ENCODE measurements at places on chromosomes 7 and 10.

GRCh38 chr7:157483971-157484410 is 147.2 kb downstream of the DNAJB6 start:
- DNase-seq = no peak

GRCh38 chr10:35456153-35456720 is 119.9 kb downstream of the CCNY start:
- no peak for DNase-seq

DNA sequence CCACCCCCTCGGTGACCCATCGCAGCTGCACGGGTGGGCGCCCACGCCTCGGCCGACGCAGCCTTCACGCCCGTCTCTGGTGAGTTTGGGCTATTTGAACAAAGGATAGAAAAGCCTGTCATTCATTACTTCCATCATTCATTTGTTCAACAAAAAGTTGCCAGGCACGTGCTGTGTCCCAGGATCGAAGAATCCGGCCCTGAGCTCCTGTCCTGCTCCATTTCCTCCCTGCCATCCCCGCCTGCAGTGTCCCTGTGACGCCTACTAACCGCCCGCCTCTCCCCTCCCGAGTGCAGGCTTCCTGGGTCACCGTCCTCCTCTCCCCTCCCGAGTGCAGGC is 340.1 kb downstream of the WDR37 start:
- no peak for DNase-seq

GRCh38 chr7:36820527-36821170 is 96.4 kb upstream of the AOAH start:
- DNase-seq = no peak

GRCh38 chr10:7297094-7297493 is 113.7 kb downstream of the SFMBT2 start:
- no peak for DNase-seq

DNA sequence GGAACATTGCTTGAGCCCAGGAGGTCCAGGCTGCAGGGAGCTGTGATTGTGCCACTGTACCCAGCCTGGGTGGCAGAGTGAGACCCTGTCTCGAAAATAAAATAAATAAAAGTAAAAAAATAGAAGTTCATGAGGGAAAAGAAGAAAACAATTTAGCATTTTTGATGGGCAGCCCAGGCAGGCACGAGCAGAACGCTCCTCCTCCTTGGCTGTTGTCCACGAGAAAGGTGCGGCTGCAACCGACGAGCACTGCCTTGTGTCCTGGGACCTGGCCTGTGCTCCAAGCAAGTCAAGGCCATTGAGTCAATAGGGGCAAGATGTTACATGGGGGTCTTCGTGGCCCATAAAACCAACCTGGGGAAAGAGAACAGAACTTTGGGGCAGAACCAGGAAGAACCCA is 25.6 kb downstream of the EBF3 start:
- no peak for DNase-seq

- peak; percentile 76 for DNase-seq
Observed at GRCh38 chr10:104300736-104301292, 31.8 kb downstream of the GSTO2 start.

DNA sequence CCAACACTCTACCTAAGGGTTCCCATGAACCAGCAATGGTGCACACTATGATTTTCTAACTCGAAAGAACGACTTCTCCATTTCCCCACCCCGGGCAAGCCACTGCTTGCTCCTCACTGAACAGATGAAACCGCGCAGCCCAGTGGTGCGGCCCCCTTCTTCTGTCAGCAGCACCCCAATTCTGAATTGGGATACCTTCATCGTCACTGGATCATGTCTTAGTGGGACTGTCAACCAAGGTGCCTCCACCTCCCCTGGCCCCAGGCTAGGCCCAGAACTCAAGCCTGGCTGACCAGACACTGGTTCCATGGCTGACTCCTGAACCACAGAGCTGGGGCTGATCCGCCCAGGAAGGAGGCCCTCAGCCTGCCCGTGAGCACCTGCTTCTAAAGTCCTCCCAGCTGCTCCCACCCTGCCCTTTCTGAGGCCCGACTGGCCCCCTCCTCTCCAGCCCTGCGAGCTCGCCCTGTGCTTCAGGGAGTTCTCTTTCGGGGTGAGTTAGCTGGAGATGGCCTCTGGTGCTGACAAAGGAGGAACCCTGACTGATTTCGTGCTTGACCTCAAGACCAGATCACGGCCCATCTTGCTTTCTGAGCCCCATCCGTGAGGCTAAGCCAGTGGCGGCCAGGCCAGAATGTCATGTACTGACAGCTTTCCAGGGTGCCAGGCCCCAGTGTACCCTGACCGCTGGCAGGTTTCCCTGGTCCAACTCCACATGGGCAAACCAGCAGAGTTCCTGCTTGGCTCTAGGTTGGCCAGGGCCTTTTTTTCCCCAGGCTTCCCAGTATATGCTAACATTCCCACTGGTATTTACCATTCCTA is 44.5 kb downstream of the FAM53B start:
- DNase-seq = no peak

DNA sequence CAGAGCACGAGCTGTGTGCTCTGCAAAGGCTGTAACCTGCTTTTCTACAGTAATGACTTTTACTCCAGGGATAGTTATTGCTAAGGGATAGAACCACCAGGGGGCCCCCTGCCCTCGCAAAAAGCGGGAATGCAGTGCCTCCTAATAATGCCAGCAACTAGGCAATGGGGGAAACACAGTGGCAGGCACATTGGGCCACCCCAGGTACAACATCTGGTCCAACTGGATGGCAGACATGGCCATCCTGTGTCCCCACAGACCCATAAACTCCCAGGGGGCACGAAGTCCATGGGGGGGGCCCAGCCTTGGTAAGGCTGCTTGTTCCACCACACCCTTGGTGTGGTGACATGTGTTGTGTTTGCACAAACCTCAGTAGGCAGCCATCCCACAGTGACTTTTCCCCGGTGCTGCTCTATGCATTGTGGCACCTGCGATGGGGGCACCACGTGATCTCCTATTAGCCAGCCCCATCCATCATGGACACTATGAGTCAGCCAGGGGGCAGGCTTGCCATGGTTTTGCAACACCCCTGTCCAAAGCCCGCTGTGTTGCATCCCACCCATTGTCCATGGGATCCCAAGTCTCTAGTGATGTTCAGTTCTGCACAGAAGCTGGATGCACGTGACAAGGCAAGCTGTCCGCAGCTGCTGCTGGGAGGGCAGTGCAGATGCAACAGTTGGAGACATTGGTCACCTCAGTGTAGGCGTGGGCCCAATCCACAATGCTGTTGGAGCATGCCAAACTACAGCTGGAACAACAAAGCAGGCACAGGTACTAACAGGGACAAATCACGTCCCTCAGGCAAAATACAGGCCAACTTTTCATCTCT is 84.0 kb downstream of the ANLN start:
- peak; percentile 82 for DNase-seq

- no peak for DNase-seq
Observed at GRCh38 chr7:92968502-92968901, 132.1 kb upstream of the CDK6 start.

DNA sequence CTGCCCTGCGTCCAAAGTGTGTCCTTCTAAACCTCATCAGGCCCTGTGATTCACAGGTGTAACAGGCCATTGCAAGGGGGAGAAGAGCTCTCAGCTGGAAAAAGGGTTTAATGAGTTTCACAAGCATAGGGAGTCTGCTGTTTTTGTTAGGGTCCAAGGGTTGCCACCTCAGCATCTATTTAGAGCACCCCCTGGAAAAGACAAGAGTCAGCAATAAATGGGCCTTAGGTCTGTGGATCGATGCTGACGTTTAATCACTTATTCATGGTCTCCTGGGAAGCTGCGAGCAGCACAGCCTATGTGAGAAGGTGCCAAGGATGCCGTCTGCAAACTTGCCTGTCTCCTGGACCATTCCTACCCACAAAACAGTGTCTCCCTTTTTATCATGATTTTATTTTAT is 78.4 kb upstream of the BAIAP2L1 start:
- no peak for DNase-seq

GRCh38 chr7:96654630-96655188 is 54.9 kb downstream of the SEM1 start:
- DNase-seq = peak; percentile 23

DNA sequence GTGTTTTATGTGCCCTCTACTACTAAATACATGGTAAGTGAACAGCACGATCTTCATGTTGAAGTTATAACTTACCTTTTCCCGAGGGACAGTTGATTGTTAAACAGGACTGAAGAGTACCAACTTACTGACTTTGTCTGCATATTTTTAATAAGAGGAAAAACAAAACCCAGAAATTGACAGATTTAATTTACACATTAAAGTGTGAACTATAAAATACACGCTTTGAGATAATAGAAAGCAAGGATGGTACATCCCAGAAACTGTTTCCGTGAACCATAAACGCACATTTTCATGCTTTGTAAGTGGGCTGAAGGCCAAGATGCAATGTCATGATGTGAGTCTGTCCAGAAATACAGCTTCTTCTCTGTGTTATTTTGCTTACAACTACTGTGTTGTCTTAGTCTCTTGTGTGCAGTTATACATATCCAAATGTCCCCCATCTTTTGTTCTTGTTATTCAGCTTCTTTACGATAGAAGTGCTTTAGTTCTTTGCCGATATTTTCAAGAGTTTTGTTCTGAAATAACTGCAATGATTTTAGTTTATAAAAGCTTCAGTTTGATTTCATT is 190.1 kb downstream of the MLLT10 start:
- no peak for DNase-seq

DNA sequence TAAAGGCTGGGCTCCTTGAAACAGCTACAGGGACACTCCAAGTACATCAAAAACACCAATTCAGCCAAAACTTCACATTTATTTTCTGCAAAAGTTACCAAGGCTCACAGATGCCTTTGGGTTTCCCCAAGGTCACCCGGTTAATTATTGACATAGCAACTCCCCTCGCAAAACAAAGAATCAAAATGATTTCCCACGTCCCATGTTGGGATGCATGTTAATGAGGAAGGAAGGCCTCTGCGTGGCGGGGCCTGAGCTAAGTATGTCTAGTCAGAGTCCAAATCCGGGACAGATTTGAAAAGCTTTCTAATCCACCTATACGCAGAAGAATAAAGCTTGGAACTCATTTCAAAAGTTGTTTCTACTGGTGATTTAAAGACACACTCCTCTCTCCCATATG is 535 bp upstream of the TMEM72 start:
- DNase-seq = no peak

- DNase-seq = no peak
Observed at GRCh38 chr10:3976718-3977117, 191.7 kb upstream of the KLF6 start.
